ENCODE measurements at places on chromosomes 16 and 17.

DNA sequence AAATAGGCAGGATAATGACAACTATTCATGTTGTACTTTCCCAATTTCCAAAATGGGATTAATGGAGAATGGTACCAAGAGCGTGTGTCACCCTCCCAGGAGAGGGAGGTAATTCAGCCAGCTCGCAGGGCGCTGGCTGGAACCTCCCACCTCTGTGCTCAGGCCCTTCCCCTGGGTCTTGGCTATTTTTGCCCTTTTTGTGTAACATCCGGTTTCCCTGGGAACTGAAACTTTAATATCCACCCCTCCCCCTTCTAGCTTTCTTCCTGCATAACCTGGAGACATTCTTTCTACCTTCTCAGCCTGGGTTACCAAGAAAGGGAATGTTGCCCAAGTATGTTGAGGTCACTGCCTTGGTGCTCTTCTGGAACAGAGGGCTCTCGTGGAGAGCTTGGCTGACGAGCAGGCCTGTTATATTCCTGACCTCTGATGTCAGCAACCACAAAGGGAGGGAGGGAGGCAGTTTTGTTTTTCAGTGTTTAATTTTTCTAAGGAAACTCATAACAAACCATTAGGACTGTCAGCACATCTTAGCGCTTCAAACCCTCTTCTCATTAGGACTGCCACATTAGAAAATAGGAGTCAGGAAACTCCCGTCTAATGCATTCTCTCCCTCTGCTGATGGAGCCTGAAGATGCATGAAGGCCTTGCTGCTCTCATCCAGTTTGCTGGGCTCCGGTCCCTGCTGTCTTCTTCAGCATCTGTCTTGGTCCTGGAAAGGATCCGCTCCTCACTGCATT lies 25.6 kb downstream of the ITGB3 start:
- peak; percentile 80 for DNase-seq

GRCh38 chr17:75013092-75013559 lies 656 bp downstream of the MRPL58 start:
- no peak for DNase-seq

DNA sequence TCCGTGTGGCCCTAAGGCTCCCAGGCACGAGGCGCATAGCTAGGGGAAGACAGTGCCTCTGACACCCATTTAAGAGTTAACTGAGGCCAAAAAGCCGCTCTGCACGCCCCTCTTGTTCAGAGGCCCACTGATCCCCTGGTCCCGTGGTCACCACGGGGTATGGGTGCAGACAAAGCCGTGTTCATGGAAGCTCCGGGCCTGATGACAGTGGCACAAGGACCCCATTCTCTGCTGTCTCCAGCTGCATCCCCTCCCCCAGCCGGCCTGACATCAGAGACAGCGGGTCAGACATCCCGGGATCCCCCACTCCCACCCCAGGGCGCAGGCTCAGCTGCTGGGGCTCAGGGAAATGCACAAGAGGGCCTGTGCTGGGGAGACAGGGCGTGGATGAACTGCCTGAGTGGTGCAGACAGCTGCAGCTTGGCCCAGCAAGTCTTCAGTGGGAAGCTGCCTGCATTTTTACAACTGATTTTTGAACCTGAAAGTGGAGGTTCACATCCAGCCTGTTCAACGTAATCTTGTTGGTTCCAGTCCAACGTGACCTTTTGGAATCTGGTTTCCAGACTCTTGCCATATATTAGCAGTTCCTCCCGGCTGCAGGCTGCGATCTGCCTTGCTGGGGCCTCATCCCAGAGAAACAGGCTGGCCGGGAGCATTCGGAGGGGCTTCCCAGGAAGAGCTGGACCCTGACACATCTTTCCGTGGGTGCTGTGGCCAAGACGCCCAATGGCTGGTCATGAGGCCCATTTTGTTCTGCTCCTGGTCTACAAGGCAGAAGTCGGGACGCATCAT lies 9.7 kb upstream of the BAHCC1 start:
- DNase-seq: no peak

DNA sequence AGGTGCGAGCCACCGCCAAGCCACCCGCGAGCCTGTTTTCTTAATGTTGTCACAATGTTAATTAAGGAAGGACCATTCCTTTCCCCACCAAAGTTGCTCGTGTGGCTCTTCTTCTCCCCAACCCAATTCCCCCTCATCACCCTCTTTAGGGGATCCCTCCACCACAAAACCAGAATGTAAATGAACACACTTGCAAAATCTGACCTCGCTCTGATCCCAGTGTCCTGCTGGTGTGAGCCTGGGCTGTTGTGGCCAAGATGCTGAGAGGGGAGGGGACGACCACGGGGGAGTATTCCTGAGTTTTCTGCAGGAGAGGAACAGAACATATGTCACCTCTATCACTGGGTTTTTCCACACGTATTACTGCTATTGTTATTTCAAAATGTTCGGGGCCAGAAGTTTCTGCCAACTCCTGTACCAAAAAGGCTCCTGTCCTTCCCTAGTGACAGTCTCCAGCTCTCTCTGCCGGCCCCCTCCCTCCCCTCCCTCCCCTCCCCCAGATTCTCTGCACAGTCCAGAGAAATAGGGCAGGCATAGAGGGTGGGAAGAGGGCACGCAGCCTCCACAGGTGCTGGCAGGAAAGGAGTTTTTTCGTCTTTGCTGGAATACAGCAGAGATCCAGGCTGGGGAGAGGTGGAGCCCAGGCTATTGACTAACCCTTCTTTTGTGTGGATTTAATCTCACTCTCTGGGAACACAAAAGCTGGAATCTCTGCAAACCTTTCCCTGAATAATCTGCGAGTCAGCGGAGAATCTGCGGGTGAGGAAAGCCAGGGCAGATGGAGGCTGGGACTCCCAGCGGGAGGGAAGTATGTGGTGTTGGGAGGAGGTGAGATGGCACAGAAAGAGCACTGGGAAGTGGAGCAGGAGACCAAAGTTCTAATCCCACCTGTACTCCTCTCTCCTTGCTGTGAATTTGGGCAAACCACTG lies 4.5 kb upstream of the CA4 start:
- no peak for DNase-seq

GRCh38 chr16:89325861-89326471 lies 108.5 kb downstream of the ZNF778 start:
- peak; percentile 68 for DNase-seq

- peak; percentile 55 for DNase-seq
Measured at GRCh38 chr17:39671651-39672521, 3.6 kb downstream of the PNMT start.

DNA sequence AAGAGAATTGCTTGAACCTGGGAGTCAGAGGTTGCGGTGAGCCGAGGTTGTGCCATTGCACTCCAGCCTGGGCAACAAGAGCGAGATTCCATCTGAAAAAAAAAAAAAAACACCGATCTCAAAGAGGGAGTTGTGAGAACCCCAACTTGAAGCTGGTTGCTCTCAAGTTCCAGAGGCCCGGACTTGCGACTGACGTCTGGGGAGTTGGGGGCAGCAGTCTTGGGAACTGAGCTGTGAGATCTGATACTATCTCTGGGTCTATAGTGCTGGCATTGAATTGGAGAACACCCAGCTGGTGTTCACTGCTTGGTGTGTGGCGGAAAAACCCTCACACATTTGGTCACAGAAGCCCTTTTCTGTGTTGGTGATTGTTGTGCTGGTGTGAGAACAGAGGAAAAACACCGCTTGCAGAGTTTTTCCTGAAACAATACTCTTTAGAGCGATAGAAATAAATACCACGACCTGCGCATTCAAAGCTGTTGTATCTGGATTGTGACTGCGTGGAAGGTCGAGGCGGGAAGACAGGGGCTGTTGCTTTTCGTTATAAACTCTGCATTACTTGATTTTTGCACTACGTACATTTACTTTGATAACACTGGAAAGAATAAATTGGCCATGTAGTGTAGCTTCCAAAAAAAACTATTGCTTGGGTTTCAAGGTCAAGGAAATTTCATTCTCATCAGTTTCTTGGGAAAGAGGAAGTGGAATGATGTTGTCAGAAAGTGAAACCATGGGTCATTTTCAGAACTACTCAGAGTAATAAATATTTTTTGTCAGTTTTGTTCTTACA lies 8.8 kb downstream of the SCIMP start:
- DNase-seq: peak; percentile 29

GRCh38 chr17:700504-701094 lies 14.0 kb downstream of the VPS53 start:
- DNase-seq: peak; percentile 69

GRCh38 chr17:8732406-8733085 lies 12.1 kb downstream of the CCDC42 start:
- no peak for DNase-seq

- peak; percentile 90 for DNase-seq
Measured at GRCh38 chr17:51166987-51167931, 1.0 kb downstream of the NME2 start.

- peak; percentile 8 for DNase-seq
Measured at GRCh38 chr16:53282975-53283946, 151.0 kb upstream of the RBL2 start.

- DNase-seq: no peak
Measured at GRCh38 chr17:47712330-47713023, 18.5 kb downstream of the TBKBP1 start.
